ENCODE measurements at places on chromosomes 6 and 20.

DNA sequence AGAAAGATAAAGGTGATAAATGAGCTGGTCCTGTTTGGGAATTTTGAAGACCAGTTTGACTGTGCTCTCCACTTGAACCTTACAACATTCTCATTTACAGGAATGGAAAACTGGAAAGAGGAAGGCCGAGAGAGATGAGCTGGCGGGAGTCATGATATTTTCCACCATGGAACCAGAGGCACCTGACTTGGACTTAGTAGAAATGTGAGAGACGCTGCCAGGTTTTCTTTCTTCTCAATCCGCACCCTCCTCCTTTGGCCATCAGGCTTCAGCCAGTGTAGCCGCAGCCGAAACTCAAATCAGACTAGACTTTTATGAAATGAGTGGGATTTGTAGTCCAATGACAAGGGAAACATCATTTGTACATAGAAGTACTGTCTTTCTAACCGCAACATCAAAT is 54.7 kb upstream of the SYNJ2 start:
- DNase-seq, result no peak

DNA sequence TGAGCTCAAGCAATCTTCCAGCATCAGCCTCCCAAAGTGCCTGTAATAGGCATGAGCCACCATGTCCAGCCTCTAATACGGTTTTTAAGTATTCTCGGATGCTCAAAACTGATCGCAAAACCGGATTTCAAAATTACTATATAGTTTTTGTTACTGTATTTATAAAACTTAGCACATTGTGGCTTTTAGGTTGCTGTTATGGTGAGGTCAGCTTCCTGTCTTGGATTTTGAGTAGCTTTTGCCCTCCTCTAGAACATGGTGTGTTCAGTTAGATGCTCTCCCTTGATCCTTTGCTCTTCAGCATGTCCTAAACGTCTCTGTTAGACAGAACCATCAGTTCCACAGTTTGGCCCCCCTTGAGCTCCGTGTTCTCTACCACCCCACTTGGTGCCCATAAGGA is 96.2 kb downstream of the RPP40 start:
- DNase-seq, result no peak

GRCh38 chr6:88211446-88211845 is 45.3 kb upstream of the CNR1 start:
- DNase-seq, result no peak

GRCh38 chr20:17648791-17649730 is 33.0 kb downstream of the RRBP1 start:
- DNase-seq, result no peak

GRCh38 chr6:167396659-167397490 is 72.0 kb downstream of the TTLL2 start:
- no peak for DNase-seq

DNA sequence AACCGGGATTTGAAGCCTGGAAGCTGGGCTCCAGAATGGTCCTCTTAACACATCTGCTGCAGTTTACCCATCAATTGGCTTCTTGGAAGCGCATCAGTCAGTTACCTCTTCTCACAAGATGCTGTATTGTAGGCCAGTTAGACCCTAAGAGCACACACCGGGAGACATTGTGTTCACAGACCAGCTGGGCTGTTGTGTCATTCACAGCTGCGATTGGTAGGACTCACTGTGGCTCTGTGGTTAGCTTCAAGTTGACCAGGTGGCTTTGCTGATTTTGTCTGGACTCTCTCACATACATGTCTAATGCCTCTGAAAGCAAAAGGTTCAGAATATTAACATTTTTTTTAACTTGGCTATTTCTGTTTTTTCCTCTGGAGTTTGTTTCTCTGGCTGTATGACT is 64.8 kb downstream of the SNX9 start:
- DNase-seq, result no peak
